ENCODE measurements at places on chromosomes 4 and X.

DNA sequence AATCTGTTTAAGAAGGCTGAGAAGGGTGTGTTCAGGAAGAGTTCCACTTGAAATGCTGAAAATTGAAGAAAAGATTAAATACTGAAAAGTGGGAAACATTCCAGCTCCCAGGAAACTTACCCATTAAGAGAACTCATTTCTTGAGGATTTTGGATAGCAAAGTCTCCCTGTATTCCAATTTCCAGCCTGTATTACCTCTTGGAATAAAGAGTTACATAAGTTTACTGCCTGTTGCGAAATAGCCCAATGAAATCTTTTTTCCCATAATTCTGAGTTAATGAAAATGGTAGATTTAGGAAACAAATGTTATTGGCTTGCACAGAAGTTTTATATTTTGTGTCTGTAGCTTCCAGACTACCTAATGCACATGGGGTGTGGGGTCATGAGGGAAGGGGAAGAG is 12.0 kb downstream of the NHSL2 start:
- DNase-seq = no peak

- DNase-seq = no peak
Measured at GRCh38 chrX:132883358-132883915, 75.0 kb downstream of the HS6ST2 start.

GRCh38 chrX:130253916-130254315 is 14.8 kb downstream of the ZNF280C start:
- no peak for DNase-seq

DNA sequence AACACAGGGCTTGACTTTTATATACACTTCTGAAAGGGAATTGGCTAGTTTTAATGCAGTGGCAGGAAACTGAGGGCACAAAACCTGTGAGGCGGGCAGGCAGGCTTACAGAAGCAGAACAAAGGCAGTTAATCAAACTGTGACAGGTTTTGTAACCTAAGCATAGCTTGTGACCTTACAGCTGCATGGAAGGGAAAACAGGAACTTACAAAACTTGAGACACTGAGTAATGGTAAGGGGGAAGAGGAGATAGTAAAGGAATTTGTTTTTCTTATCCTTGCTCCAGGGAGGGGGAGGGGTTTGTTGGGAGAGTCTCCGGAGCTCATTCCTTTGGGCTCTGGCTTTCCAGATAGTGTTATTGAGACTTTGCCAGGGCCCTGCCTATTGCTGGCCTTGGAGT is 55.6 kb downstream of the SLITRK4 start:
- DNase-seq = no peak

GRCh38 chr4:11618666-11619282 is 190.1 kb upstream of the HS3ST1 start:
- peak; percentile 54 for DNase-seq

- peak; percentile 15 for DNase-seq
Measured at GRCh38 chrX:86806786-86807185, 658.5 kb downstream of the DACH2 start.

DNA sequence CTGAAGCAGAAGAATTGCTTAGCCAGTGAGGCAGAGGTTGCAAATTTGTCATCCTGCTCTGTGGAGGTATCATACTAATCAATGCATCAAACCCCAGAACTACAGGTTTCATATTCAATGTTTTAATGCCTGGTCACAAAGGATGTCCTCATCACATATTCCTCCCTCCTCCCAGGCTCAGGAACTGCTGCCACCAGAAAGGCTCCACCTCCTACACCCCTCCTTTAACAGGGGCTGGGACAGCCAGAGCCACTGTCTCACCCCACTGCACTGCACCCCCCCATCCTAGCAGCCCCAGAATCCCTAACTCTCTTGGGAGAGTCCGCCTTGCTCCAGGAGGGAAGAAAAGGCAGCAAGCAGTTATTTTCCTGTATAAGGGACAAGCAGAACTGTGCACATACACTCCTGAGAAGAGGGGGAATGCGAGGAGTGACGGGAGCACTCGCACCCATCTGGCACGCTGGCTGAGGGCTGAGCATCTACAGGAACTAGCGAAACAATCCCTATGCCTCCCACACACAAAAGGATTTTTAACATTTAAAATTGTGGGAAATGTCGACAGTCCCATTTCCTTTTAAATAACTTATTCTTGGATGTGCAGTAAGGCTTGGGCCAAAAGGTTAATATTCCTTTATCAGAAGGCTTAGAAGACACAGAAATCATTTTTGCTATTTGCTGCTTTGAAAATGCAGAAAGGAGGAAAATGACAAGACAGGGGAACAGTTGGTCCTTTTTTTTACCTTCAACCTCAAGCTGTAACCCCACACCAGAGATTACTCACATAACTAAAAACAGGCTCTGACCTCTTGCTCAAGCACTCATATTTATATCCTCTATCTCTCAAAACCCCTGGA is 27.8 kb downstream of the CD99L2 start:
- no peak for DNase-seq

DNA sequence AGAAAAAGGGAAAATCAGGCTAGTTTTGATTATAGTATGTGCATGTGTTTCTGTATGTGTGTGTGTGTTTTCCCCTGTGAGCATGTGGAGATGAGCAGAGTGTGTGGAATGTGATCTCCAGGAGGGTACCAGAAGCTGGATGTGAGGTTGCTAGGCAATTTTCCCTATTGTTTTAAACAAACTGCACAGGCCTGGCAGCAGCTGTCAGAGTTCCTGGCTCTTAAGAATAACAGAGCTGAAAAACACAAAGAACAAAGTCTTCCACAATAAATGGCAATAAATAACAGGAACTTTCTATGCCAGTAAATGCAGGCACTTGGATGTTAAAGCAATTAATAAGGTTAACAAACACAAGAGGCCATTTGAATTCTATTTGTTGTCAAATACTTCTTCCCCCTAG is 344.6 kb upstream of the CTSO start:
- peak; percentile 49 for DNase-seq

DNA sequence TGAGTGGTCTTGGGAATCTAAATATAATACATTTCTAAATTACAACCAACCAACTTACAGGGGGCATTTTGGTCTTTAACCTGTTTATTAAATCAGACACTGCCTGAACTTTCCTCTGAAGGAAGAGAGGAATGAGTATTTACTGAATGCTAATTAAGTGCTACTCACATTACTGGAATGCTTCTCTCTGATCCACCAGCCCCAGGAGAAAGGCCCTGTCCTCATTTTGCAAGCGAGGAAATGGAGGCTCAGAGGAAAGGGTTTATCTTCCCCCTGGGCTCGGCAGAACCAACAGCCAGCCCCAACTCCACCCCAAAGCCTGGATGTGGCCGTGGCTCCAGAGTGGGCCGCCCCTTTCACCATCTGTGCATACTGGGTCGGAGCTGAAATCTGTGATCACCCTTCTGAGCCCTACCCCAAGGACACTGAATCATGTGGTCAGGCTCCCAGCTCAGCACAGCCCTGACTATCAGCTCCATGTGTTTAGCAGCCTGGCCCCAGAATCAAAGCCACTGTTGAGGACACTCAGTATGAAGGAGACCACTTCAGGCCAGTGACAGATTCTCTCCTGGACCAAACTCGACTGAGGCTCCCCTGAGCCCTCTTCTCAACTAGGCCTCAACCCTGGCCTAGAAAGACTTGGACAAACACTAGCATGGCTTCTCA is 56.7 kb upstream of the ENPP6 start:
- no peak for DNase-seq

GRCh38 chr4:186104890-186105646 is 564 bp downstream of the FAM149A start:
- DNase-seq = peak; percentile 21

DNA sequence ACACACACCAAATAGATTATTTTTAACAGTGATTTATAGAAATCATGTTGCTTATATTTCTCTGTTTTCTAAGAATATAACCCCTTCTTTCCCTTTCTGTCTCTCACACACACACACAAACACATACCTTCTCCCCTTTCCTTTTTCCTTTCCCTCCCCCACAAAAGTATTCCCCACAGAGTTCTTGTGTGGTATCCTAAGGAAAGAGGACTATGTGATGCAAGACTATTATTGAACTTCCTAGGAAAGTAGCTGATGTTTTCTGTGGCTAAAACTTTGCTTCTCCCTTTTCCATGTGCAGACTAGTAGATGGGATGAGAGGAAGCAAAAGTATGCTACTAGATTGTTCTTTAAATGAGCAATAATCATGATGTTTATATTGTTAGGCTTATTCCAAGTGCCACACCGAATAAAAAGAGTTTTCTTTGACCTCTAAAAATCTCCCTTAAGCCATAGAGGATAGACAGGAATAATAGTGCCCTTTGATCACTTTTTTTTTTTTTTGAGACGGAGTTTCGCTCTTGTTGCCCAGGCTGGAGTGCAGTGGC is 38.7 kb downstream of the CPEB2 start:
- no peak for DNase-seq

DNA sequence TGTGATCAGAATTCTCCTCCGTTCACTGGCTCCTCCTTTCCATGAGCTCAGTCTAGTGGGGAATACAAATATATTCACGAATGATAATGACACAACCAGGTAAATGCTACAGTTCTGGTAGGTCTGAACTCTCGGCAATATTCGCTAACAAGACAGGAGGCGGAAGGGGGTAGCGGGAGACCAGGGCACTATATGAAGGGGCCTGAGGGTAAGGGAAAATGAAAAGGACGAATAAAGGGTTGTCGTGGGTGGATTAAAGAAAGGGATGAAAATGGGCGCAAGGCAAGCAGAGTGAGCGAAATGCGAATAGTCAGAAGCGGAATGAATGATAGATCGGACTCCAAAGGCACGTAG is 743 bp downstream of the NKAP start:
- no peak for DNase-seq

DNA sequence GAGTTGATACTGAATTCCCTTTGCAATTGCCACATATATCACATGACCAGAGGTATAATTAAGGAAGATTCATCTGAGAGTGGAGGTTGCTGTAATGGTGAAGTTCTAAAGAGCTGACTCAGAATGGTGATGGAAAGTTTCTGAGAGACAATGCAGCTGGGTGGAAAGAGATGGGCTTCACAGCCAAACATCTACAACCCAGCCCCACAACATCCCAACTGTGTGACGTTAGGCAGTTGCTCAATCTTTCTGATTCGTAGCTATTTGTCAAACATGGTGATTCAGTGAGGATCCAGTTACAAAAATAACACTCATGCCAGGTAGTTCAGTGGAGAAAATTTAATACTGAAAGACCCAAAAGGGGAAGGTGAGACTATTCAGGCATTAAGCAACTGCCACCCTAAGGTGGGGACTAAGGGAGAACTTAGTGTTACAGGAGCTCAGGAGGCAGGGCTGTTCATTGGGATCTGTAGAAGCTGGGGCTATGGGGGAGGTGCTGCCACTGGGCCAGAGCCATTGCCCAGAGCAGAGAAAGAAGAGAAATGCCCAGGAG is 6.9 kb upstream of the AFF1 start:
- DNase-seq = peak; percentile 9

DNA sequence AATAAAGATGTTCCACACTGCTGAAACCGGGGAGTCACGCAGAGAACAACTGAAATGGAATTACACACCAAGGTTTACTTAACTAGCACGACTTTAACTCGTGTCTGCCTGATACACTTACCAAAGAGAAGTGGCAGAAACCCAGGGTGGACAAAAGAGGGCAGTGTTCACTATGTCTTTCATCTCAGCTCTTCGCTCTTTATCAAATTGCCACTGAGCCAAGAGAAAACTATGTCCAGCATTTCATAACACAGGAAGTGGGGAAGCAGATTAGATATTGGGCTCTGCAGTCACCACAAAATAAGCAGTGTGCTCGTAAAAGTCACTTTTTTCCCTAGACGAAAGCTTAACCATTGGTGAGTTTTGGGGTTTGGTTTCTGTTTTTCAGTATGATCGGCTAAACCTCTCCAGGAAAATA is 155.7 kb downstream of the CHIC2 start:
- DNase-seq = peak; percentile 83

- DNase-seq = no peak
Measured at GRCh38 chrX:27548624-27549023, 41.5 kb upstream of the DCAF8L2 start.

DNA sequence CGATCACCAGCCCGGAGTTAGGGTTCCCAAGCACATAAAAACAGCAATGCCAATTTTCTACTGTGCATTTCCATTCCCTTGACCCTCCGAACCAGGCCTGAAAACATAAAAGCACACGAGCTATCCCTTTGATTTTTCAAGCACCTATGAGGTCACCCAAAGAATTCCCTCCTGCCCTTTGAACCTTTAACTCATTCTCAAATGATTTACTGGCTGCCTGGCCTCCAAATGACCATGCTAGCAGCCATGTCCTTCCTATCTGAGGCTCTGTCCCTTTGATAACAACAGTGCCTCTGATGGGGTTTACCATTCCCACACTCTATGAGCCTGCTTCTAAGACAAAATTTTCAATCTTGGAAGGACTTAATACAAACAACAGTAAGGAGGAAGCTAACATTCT is 15.2 kb downstream of the SHROOM4 start:
- DNase-seq = peak; percentile 29

- no peak for DNase-seq
Measured at GRCh38 chr4:30619679-30620078, 100.5 kb upstream of the PCDH7 start.

DNA sequence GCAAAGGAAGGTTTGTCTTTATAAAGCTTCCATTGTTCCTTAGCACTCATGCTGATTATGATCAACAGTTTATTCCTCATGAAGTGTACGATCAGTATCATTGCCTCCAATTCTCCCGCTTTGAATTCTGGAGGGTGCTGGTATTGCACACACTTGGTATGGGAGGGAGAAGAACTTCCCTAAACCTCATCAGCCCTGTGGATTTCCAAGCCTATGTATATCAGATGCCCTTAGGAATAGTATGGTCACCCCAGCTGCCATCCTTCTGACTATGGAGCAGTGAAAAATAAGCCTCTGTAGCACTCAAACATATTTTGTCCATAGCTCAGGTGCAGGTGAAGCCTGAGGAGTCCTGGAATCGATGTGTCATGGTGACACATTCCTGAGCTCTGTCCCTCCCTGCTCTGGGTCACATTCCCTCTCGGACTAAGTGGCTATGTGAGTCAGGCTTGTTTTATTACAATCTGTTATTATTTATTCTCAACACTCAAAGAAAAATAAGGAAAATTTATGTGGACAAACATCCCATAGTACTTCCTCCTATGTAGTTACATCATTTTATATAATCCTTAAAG is 2.0 kb upstream of the ZDHHC9 start:
- DNase-seq = no peak

DNA sequence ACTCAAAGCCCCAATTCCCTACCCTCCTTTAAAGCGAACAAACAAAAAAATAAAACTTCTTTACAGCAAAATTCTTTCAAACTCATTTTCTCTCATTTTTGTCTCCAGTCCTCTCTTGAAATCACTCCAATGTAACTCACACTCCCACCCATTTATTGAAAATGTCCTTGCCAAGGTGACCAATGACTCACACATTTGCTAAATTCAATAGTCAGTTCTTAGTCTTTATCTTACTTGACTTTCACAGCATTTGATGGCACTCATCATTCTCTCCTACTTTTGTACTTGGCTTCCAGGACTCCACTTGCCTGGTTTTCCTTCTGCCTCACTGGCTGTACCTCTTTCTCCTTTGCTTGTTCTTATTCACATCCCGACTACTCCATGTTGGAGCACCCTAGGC is 19.9 kb downstream of the CC2D2A start:
- no peak for DNase-seq

GRCh38 chrX:51824061-51824460 is 69.4 kb upstream of the MAGED1 start:
- no peak for DNase-seq

All from ACHN (cell line).